Sciatic nerve (tissue), 2 donors: ENCODE measurements at places on chromosomes 16 and 17. TPM values are rescaled to one million over a fixed set of nuclear protein-coding genes. Genes with fewer than 3 reads are reported as not detected.

The SULT1A2 gene
- total RNA-seq, result 4.5 TPM

The SEPTIN1 gene
- 7.2 TPM for total RNA-seq

The NCBP3 gene
- total RNA-seq, result 42.3 TPM

The LCAT gene
- 46.2 TPM for total RNA-seq

The KRTAP4-6 gene
- not detected for total RNA-seq

The ARHGDIG gene
- total RNA-seq, result 0.94 TPM

The CFAP119 gene
- 5.5 TPM for total RNA-seq

The ITPRIPL2 gene
- 57.6 TPM for total RNA-seq

The ADCY9 gene
- 25.9 TPM for total RNA-seq

The KCTD11 gene
- total RNA-seq, result 64.6 TPM

- no peak for DNase-seq
Observed at GRCh38 chr17:10268005-10268404, 69.6 kb upstream of the GAS7 start.

DNA sequence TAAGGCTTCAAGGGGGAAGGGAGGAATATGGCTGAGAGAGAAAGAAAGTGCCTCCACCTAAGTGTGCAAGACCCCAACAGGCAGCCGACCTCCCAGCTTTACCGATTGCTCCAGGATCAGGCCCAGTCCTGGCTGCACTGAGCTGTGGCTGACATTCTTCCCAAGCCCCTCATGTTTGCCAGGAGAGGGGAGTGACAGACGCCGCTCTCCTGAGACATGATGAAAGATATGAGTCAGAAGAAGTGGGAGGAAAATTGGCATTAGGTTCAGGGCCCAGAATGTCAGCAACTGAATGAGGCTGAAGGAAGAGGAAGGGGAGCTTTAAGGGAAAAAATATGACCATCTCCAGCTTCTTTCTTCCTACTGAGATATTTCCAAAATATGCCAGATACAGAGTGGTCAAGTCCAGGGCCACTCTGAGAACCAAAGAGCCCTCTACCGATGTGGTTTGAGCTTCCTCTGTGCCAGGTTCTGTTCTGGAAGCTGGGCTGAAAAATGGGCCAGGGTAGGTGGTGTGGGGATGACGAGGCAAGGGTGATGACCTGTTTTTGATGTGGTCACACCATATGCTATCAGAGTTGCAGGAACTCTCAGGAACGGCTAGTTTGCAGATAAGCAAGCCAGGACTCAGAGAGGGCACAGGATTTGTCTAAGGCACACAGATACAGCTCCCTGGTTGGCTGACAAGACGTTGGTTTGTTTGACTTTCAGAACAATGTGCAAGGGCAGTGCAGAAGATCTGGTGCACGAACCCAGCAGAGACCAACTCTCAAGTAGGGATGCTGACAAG lies 176.7 kb downstream of the SOX9 start:
- no peak for DNase-seq

DNA sequence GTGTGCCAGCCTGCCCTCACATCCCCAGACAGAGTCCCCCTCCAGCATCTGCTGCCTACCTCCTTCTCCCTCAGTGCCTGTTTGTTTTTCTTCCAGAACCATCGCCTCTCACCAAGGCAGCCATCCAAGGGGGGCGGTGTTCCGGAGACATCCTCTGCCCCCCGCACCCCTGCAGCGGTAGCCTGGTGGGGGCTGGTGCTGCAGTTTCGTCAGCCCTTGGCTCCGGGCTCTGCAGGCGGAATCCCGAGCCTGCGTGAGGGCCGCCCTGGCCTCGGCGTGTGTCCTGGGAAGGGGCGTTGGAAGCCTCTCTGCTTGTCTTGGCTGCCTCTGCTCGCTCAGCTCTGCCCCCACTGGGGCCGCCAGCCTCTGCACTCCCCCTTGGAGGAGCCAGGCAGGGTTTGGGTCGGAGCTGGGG lies 126.0 kb upstream of the CIBAR2 start:
- DNase-seq, result peak; percentile 89

DNA sequence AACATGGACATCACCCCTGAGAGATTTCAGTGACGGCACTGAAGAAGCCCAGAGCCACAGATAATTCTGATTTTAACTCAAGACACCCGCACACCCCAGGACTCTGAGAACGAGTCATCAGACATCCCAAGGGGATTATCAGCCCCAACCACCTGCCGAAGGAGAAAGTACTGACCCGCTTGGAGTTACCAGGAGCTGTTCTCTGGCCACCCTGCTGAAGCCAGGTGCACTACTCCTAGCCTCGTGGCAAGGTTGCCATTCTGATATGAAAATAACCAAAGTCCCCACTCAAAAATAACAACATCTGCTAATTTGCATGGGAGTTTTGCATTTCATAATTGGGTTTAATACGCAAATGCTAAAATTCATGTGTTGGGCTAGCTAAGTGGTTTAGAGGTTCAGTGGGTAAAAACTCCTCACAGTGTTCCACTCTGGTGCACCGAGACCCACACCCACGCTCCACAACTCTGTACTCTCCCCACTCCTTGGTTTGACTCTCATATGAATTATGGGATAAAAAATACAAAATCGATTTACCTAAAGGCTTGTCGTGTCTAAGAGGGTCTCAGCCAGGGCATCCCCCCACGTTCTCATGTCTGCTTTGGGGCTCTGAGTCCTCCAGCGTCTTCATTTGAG lies 143.0 kb upstream of the NOL11 start:
- DNase-seq, result no peak

DNA sequence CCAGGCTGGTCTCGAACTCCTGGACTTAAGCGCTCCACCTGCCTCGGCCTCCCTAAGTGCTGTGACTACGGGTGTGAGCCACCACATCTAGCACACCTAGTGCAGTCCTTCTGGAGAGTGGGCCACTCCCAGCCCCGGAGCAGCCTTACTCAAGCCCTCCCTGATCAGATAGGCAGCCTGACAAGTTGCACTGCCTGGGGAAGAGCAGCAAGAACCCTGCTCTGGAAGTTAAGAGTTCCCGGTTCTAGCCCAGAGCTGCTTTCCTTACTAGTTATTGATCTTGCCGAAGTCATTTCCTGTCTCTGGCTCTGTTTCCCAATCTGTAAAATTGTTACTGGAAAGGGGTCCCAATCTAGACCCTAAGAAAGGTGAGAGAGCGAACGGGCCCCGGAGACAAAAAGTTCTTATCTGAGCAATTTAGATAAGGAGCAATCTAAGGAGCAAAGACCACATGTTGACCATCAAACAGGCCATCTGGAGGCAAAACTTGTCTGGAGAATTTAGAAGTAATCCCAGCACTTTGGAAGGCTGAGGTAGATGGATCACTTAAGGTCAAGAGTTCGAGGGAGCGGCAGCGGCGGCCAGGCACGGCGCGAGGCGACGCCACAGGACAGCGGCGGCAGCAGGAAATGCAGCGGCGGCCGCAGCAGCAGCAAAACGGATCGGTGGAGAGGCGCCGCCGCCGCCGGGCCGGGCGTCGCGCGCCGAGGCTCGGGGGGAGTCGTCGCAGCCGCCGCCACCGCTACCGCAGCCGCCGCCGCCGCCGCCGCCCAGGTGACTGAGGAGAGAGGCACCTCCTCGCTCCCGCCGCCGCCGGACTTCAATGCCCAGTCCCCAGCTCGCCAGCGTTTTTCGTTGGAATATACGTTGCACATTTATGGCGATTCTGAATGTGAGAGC lies 4.3 kb upstream of the NAGLU start:
- DNase-seq, result peak; percentile 78

DNA sequence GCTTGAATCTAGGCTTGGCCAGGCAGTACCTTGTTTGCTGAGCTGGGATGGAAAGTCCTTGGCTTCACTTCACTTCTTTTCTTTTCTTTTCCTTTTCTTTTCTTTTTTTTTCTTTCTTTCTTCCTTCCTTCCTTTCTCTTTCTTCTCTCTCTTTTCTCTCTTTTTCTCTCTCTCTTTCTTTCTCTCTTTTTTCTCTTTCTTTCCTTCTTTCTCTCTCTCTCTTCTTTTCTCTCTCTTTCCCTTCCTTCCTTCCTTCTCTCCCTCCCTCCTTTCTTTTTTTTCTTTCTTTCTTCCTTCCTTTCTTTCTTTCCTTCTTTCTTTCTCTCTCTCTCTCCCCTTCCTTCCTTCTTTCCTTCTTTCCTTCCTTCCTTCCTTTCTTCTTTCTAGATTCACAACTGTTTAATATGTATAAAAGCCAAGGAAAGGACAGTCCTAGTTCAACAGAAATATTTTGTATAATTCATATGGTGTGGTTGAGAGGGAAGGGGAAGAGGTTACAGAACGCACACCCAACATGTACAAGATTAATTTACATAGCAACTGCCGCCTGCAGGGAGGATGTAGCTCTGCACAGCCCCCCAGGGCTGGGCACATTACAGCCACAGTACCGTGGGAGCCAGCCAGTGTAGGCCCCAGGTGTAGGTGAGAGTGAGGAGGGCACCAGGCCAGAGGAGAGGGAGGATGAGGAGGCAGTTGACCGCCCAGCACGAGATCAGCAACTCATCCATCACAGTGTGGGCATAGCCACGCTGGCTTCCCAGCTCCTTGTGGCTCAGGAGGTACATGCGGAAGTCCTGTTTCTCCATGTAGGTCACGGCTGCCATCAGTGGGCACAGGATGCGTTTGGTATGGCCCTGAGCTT lies 9.7 kb upstream of the ITGB3 start:
- DNase-seq, result no peak

DNA sequence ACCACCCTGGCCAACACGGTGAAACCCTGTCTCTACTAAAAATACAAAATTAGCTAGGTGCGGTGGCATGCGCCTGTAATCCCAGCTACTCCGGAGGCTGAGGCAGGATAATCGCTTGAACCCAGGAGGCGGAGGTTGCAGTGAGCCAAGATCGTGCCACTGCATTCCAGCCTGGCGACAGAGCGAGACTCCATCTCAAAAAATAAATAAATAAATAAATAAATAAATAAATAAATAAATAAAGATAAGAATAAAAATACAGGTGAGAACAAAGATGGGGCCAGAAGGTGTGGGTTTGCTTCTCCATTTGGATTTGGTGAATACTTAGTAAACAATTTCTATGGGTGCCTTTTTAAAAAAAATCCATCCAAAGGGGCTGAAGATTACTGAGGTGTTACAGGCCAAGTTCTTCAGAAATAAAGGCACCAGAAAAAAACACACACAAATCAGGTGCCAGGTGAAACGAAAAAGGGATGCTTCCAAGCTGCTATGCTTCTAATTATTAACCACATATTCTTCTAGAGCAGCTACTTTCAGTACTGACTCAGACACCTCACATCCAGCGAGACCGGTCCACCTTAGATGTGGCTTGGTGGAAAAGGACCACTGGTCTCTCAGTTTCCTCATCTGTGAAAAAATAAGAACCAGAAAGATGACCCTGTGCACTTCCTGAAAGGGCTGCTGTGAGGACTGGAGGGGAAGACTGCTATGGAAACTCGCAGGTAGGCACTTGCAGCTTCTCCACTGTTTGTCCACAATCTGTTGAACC lies 9.2 kb downstream of the GLYR1 start:
- DNase-seq, result no peak

DNA sequence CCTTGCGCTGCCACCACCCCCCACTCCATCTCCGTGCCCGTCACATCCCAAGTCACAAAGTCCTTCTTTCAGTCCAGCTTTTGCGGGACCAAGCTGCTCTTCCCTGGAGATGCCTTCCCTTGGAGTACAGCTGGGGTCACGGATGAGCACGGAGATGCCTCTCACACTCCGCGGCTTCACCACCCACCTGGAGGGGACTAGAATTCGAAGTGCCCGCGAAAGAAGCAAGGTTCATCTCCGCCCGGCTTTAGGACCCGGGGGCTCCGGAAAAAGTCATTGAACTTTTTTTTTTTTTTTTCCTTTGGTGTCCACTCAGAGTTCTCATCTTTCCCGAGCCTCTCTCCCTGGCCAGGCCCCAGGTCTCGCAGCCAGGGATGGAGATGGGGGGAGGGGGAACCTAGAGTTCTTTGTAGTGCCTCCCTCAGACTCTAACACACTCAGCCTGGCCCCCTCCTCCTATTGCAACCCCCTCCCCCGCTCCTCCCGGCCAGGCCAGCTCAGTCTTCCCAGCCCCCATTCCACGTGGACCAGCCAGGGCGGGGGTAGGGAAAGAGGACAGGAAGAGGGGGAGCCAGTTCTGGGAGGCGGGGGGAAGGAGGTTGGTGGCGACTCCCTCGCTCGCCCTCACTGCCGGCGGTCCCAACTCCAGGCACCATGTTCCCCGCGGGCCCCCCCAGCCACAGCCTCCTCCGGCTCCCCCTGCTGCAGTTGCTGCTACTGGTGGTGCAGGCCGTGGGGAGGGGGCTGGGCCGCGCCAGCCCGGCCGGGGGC lies at the start of gene FKBP10:
Gene FKBP10, plus strand, starts transcription at position 624 of the 771 bp plus-strand sequence. Its CDS starts 31 bp downstream, at position 655.
- peak; percentile 85 for DNase-seq

GRCh38 chr17:35708951-35709350 lies 22.5 kb upstream of the RASL10B start:
- no peak for DNase-seq

DNA sequence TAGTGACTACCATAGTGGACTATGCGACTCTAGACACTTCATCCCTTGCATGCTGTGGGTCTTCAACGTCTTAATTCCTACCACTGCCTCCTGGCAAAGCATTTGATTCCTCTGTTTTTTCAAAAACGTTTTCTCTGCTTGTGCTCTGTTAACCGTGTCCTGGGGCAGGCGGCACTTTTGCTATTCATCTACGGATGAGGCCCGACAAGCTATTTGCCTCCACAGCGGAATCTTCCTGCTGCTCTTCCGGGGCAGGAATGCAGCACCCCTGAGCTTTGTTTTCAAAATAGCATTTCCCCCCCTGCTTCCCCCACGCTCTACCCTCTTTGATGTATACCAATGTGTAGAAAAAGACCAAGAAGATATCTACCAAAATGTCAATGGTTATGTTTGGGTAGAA lies 39.8 kb upstream of the METTL16 start:
- DNase-seq, result no peak

DNA sequence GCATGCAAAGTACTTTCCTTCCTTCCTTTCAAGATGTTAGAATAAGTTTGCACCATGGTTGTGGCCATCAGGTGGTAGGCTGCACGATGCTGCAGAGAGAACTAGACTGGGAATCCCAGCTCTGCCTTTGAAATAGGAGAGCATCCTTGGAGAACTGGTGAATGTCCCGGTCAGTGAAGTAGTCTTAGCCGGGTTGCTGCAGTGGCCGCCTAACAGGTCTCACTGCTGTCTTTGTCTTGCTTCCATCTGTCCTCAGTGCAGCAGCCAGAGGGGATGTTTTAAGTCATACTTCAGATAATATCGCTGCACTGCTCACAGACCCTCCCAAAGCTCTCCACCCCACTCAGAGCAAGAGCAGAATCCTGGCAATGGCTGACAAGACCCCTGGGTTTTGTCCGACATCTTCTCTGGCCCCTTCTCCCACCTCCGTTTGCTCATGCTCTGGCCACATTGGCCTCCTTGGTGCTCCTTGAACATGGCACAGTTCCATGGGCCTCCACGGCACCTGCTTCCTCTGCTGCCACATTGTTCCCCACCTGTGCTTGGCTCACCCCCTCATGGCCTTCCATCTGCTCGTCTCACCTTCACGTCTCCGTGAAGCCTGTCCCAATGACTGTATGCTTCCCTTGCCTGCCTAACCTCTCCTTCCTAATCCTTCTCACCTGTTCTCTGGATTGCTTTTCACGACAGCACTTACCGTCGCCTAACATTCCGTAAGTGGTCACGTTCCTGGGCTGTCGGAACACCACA lies 439.8 kb downstream of the UTP18 start:
- DNase-seq, result no peak

- no peak for DNase-seq
Observed at GRCh38 chr16:47018223-47018891, 44.9 kb upstream of the DNAJA2 start.

- DNase-seq, result no peak
Observed at GRCh38 chr17:64491034-64491860, 5.6 kb downstream of the POLG2 start.
